COR-L47 (cell line): ENCODE measurements at places on chromosomes 7 and 10.

- no peak for DNase-seq
Measured at GRCh38 chr7:43735403-43735801, 6.1 kb upstream of the COA1 start.

- no peak for DNase-seq
Measured at GRCh38 chr10:14601326-14601725, 173.4 kb downstream of the FAM107B start.

DNA sequence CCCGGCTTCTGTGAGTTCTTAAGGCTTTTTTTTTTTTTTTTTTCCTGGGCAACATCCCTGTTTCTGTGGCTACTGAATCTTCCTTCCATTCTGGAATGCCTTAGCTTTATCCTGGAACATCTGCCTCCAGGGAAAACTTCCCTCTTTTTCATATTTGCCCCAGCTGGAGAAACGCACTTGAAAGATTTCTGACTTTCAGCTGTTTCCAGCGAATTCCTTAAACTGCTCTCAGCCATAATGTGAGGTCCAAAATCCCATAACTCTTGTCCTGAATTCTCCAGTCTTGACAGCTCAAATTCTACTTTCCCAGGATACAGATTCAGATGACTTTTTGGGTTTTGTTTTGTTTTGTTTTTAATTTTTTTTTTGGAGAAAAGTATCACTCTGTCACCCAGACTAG is 263.6 kb upstream of the AUTS2 start:
- DNase-seq, result no peak

- peak; percentile 84 for DNase-seq
Measured at GRCh38 chr7:129218514-129219062, 6.2 kb upstream of the AHCYL2 start.

DNA sequence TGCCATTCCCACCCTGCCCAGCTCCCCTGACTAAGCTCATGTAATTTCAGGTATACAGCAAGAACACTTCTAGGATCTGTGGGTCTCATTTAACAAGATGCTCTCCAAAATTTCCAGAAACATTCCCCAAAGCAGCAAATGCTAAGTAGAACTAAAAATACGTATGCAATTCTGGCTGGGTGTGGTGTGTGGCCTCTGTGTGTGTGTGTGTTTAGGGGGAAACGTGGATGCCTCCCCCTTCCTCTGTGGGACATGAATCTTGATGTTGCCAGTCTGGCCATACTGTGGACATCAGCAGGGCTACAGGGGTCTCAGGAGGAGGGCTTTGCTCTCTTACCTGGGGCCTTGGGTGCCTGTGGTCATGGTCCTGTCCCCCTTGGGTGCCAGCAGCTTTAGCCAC is 18.4 kb downstream of the EMX2 start:
- no peak for DNase-seq

- DNase-seq, result no peak
Measured at GRCh38 chr7:116447966-116448839, 51.3 kb upstream of the CAV2 start.

- DNase-seq, result no peak
Measured at GRCh38 chr7:135441791-135442190, 68.1 kb downstream of the CNOT4 start.

DNA sequence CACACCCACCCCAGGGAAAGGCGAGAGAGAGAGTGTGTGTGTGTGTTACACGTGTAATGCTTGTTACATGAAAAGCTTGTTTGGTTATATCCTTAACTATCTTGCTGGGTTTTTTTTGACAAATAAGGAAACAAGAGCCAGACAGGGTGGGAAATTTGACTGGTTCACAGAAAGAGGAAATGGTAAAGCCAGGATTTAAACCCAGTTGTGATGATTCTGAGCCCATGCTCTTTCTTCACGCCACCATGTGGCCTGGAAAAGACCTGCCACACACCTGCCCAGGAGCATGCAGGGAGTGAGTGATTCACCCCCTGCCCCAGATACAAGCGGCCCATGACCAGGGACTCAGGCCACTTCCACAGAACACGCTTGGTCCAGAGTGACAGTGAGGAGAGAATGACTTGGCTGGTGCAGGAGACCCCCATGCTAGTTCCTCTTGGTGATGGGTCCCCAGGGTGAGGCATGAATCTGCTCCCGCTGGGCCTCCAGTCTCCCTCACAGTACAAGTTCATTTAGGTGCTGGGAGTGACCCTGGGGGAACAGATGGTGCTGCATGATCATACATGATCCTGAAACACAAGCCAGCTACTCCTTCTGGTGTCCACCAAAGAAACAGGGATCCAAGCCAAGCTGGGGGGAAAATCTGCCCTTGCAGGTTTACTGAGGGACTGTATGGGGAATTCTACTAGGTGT is 21.0 kb upstream of the EIF5AL1 start:
- no peak for DNase-seq

- DNase-seq, result no peak
Measured at GRCh38 chr10:128631801-128632241, 505.6 kb upstream of the MKI67 start.

DNA sequence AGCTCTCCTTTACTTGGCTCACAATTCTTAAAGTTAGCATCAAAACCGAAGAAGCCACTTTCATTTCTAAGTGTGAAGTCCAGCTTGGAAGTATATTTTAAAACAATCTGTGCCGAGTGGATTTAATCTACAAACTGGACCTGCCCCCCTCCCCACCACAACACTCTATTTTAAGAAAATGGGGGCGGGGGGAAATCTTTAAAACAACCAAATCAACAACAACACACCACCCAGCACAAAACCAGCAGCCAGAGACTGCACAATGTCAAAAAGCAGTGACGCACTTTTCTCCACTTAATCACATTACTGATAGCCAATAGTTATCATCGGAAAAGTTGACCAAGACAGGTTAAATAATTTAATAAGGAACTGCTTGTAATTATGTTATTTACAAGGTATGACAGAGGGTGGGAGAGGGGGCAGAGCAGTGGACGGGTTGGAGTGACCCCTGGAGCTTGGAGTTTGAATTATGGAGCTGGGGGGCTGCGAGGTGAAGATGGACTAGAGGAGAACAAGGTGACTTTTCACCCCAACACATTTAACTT is 2.8 kb downstream of the EBF3 start:
- DNase-seq, result no peak

- no peak for DNase-seq
Measured at GRCh38 chr10:48501787-48502771, 102.8 kb downstream of the ARHGAP22 start.

DNA sequence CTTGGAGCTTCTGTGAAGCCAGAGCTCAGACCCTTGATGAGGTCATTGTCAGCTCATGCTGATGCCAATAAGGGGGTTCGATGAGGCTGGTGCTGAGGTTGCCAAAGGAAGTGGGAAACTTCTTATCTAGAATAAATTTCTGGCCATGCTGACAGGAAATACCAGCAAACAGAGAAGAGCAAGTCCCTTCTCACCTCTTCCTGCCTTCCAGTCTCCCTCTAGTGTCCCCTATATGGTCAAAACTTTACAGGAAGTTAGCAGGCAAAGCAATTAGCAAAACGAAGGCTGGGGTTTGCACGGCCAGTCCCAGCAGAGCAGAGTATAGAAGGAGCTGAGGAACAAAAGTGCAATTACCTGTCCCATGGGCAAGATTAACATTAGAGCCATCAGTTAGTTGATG is 15.1 kb upstream of the NEUROG3 start:
- DNase-seq, result no peak

DNA sequence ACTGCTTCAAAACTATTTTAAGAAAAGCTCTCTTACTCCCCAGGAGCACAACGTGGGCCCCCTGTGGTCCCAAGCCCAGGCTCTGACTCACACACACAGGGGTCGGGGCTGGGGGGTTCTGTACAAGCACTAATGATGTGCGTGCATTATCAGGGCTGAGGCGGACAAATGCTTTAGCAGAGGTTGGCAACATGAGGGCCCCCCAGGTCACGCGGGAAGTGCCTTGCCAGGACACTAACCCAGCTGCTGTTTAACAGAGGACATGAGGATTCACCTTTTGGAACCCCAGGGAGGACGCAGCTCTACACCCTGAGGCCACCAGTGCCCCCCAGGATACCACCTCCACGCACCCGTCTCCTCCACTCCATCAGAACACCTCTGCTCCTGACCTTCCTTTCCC is 342.8 kb downstream of the DNAJB6 start:
- DNase-seq, result no peak

GRCh38 chr7:4561795-4562194 is 120.3 kb upstream of the FOXK1 start:
- no peak for DNase-seq

- no peak for DNase-seq
Measured at GRCh38 chr7:134414109-134414508, 44.8 kb downstream of the AKR1B1 start.

DNA sequence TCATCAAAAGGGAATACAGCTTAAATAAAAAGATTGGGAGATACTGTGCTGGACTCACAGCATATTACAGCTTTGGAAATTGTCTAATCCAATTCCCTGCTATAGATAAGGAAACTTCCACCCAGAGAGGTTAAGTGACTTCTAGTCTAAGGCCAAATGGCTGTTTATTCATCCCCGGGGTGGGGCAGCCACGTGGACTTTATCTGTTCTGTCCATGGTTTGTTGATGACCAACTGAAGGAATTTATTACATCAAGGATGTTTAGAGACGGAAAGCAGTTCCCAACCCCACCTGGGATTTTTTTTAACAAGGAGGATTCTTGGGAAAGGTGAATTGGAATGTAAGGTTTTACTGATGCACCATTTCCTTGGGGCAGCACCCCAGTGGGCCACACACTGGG is 88.6 kb downstream of the ATXN7L1 start:
- no peak for DNase-seq

GRCh38 chr7:158430308-158431034 is 157.2 kb downstream of the PTPRN2 start:
- no peak for DNase-seq

GRCh38 chr10:84432891-84433290 is 104.5 kb downstream of the CCSER2 start:
- DNase-seq, result no peak
